ENCODE measurements at places on chromosomes 1 and 21.

DNA sequence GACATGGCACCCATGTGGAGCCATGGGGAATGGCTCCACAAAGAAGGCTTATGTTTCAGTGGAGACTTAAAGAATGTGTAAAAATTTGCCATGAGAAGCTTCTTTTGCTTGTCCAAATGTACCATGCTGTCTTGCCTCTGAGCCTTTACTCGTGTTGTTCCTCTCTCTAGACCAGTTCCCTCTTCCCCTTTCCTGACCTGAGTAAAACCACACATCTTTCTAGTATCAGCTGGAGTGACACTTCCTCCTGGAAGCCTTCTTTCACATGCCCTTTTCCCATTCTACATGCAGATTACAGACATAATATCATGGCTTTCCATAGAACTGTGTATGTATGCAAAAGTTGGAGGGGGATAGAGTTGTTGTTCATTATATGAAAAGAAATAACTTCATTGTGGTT lies 13.6 kb upstream of the GPX7 start:
- H3K27ac ChIP-seq = no peak overlapping the region
- H3K27me3 ChIP-seq = no peaks in the 10 kb centered on the region
- no peak overlapping the region for H3K4me3 ChIP-seq
- no peaks in the 10 kb centered on the region for H3K36me3 ChIP-seq

DNA sequence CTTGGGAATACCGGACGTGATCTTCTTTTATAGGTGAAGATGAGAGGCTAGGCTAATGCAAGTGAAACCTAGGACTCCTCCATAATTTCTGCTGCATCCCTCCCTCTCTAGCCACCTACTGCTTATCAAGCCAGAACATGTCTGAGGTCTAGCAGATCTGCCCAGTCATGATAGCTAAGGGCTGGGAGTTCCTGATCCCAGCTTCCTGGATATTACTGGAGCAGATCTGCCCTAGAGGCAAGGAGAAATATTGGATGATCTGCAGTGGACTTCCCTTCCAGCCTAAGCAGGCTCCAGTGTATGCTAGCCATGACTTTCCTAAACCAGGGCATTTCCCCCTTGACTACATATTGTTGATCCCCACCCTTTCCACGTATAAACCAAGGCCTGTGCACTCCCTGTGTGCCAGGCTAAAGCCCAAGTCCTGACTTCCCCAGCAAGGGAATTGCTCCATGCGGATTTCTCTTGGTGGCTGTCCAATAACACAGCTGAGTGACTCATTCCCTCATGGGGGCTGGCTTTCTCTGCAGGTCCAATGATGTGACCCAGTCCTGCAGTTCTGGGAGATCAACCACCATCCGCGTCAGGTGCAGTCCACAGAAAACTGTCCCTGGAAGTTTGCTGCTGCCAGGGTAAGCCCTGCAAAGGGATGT lies 15.5 kb upstream of the SARS1 start:
- H3K4me3 ChIP-seq = no peak overlapping the region
- peak overlapping the region; percentile 49 for H3K27ac ChIP-seq
- H3K36me3 ChIP-seq = no peaks in the 10 kb centered on the region
- no peaks in the 10 kb centered on the region for H3K4me1 ChIP-seq

DNA sequence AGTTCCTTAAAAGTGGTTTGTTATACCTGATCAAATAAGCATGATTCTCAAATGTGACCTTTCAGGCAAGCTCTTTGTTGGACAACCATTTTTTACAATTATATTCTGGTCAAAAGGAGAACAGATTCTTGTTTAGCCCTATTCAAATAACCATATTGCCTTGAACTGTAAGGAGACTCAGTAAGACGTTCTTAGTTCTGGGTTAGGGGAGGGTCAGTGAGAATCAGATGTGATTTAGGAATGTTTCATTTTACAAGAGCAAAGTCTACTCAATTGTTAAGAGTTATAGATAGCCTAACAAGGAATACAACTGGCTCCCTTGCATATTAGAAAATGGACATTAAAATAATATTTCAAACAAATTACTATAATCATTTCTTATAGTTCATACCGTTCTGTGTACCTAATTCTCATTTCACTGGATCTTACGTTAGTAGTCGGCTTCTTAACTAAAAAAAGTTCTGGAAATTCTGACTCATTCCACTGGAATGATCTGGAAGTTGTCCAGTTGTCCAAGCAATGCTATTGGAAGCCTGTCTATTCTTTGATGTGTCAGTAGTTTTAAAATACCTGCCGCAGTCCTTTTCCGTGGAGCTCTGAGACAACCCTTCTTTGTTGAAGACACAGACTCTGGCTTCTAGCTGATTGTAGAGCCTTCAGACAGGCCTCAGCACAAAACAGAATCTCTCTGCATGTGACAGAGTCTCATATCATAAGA lies 88.8 kb downstream of the MAST2 start:
- ATAC-seq = peak; percentile 84
- H3K27ac ChIP-seq = peak overlapping the region; percentile 74
- peaks cover 24% of the 10 kb centered on the region for H3K4me1 ChIP-seq
- no peak overlapping the region for H3K4me3 ChIP-seq
- no peaks in the 10 kb centered on the region for H3K36me3 ChIP-seq

GRCh38 chr1:78387201-78387600 lies 103.6 kb upstream of the PTGFR start:
- no peak overlapping the region for H3K4me3 ChIP-seq
- no peak overlapping the region for H3K27ac ChIP-seq
- no peaks in the 10 kb centered on the region for H3K4me1 ChIP-seq

- peaks cover 95% of the 10 kb centered on the region for H3K36me3 ChIP-seq
- no peak for ATAC-seq
- H3K4me3 ChIP-seq = no peak overlapping the region
- H3K27me3 ChIP-seq = no peaks in the 10 kb centered on the region
- H3K4me1 ChIP-seq = peaks cover 10% of the 10 kb centered on the region
- no peak overlapping the region for H3K27ac ChIP-seq
Observed at GRCh38 chr1:108152782-108153222, 47.3 kb downstream of the SLC25A24 start.

DNA sequence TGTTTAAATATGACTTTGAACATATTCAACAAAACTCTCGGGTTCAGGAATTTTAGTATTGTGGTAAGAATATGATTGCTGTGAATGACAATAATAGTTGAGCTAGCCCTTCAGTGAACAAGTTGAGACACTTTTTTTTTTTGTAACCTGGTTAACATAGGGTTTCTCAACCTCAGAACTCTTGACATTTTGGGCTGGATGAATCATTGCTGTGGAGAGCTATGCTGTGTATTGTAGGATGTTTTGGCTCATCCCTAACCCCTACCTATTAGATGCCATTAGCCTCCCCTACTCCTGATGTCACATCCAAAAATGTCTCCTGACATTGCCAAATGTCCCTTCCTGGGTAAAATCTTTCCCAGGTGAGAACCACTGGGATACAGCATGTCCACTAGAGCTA lies 113.7 kb downstream of the RUNX1 start:
- no peak for ATAC-seq
- H3K27ac ChIP-seq = no peak overlapping the region
- H3K36me3 ChIP-seq = no peaks in the 10 kb centered on the region
- H3K4me3 ChIP-seq = no peak overlapping the region

GRCh38 chr1:172351346-172351745 lies 69.1 kb upstream of the C1orf105 start:
- no peak for ATAC-seq
- no peaks in the 10 kb centered on the region for H3K36me3 ChIP-seq
- no peaks in the 10 kb centered on the region for H3K27me3 ChIP-seq
- H3K27ac ChIP-seq = no peak overlapping the region
- no peak overlapping the region for H3K4me3 ChIP-seq

DNA sequence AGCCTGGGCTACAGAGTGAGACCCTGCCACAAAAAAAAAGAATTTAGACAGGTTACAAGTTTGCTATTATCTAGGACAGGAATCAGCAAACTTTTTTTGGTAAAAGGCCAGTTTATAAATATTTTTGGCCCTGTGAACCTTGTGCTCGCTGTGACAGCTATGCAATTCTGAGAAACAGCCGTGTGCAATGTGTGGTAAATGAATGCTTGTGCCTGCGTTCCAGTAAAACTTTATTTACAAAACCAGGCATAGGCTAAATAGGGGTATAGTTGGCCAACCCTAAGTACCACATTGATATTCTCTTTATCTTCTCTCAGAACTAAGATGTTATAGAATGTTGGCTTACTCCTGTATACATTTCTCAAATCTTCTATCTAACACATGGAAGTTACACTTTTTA lies 24.3 kb downstream of the FBXO28 start:
- no peak for ATAC-seq
- H3K4me3 ChIP-seq = no peak overlapping the region
- H3K4me1 ChIP-seq = no peaks in the 10 kb centered on the region
- no peaks in the 10 kb centered on the region for H3K27me3 ChIP-seq

GRCh38 chr1:37795340-37796125 lies 1.9 kb downstream of the MANEAL start:
- ATAC-seq = peak; percentile 45
- peaks cover 16% of the 10 kb centered on the region for H3K4me1 ChIP-seq
- no peaks in the 10 kb centered on the region for H3K36me3 ChIP-seq
- H3K27me3 ChIP-seq = peaks cover 4% of the 10 kb centered on the region

DNA sequence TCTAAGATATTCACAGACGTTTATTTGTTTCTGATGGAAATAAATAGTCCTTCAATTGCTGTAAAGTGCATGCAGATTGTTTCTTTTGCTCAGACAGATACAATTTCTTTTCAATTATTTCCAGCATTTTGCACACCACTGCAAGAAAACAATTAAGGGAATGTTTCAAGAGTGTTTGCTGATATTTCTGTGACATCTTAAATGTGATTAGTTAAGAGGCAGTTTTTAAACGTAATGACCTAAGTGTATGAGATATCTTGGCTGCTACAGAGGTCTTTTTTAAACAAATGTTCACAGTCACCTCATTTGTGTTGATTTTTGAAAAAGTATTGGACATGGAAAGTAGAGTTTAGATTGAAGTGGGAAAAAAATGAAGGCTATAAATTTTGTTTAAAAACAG lies 262.3 kb upstream of the BRINP3 start:
- no peaks in the 10 kb centered on the region for H3K27me3 ChIP-seq
- no peak overlapping the region for H3K27ac ChIP-seq
- H3K4me1 ChIP-seq = no peaks in the 10 kb centered on the region
- no peaks in the 10 kb centered on the region for H3K36me3 ChIP-seq
- no peak overlapping the region for H3K4me3 ChIP-seq

DNA sequence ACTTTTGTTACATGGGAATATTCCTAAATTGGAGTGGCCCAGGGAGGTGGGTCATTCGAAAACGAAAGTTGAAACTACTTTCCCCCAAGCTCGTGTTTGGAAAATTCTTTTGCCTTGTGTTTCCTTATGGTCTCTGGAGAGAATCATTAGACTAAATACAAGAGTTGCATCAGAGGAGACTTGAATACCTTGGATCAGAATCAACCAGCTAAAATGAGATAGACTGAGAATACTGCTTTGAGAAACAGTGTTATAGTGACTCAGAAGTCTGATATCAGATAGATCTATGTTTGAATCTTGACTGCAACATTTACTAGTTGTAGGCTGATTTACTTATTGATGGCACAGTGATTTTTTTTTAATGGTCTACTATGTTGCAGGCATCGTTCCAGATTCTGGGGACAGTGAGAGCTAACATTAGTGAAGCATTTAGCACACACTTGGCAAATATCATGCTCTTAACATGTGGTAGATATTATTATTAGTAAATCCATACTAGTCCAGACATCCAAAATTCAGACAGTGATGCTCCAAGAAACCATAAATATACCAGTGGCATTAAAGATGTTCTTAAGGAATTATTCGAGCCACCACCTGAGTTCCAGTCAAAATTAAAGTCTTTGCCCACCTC lies 12.9 kb upstream of the ACTN2 start:
- no peak overlapping the region for H3K4me3 ChIP-seq
- H3K4me1 ChIP-seq = no peaks in the 10 kb centered on the region
- H3K36me3 ChIP-seq = no peaks in the 10 kb centered on the region
- ATAC-seq = peak; percentile 85
- H3K27me3 ChIP-seq = peaks cover 4% of the 10 kb centered on the region
- H3K27ac ChIP-seq = no peak overlapping the region

DNA sequence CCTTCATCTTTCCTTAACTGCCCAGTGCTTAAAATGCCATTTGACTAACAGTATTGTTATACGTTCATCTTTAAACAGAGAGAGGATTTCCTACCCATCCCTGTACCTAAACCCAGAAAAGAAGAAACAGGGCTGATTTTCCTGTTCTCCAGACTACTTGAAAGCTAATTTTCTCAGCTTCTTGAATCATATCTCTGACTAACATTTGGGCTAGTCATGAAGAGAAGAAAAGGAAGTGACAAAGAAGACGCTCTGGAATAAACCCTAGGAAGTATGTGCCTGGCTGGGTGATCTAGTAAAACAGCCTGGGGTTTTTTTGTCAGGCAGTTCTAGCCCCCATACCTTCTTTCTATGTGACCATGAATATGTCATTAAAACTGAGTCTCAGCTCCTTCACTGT lies 44.8 kb upstream of the SGIP1 start:
- no peak overlapping the region for H3K4me3 ChIP-seq
- ATAC-seq = no peak
- H3K4me1 ChIP-seq = no peaks in the 10 kb centered on the region
- H3K36me3 ChIP-seq = no peaks in the 10 kb centered on the region
- H3K27ac ChIP-seq = no peak overlapping the region

DNA sequence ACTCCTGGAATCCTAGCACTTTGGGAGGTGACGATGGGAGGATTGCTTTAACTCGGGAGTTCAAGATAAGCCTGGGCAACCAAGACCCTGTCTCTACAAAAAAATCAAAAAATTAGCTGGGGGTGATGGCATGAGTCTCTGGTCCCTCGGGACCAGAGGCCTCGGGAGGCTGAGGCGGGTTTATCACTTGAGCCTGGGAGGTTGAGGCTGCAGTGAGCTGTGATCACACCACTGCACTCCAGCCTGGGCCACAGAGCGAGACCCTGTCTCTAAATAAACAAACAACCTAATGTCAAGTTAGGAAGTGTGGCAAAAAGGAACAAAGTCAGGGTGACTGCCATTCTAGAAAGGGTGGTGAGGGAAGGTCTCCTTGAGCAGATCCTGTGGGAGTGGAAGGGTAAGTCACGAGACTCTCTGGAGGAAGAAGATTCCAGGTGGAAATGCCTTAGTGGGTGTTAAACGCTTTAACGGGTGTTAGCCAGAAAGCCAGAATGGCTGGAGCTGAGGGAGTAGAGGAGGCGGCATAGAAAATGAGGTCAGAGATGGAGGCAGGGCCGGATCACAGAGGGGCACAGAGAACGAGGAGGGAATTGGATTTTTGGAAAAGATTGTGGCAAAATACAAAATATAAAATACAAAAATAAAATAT lies 62.2 kb upstream of the ATP5PO start:
- no peaks in the 10 kb centered on the region for H3K4me1 ChIP-seq
- no peaks in the 10 kb centered on the region for H3K27me3 ChIP-seq
- no peak for ATAC-seq
- H3K27ac ChIP-seq = no peak overlapping the region
- no peaks in the 10 kb centered on the region for H3K36me3 ChIP-seq
- H3K4me3 ChIP-seq = no peak overlapping the region

- no peaks in the 10 kb centered on the region for H3K36me3 ChIP-seq
- peaks cover 51% of the 10 kb centered on the region for H3K27me3 ChIP-seq
- no peaks in the 10 kb centered on the region for H3K4me1 ChIP-seq
- H3K27ac ChIP-seq = no peak overlapping the region
- ATAC-seq = no peak
Observed at GRCh38 chr1:228206582-228207351, 1.1 kb upstream of the OBSCN start.

- no peaks in the 10 kb centered on the region for H3K27me3 ChIP-seq
- H3K36me3 ChIP-seq = peaks cover 61% of the 10 kb centered on the region
- peaks cover 45% of the 10 kb centered on the region for H3K4me1 ChIP-seq
- no peak overlapping the region for H3K4me3 ChIP-seq
Observed at GRCh38 chr21:32457360-32457840, 44.9 kb downstream of the EVA1C start.

GRCh38 chr1:114692947-114693346 lies 2.4 kb downstream of the AMPD1 start:
- no peak for ATAC-seq
- H3K4me3 ChIP-seq = no peak overlapping the region
- H3K27ac ChIP-seq = no peak overlapping the region
- no peaks in the 10 kb centered on the region for H3K36me3 ChIP-seq

Measured in gastroesophageal sphincter (tissue), 4 donors.